ENCODE measurements at places on chromosomes 11 and 22.

- no peak for DNase-seq
- H3K4me3 ChIP-seq: no peak overlapping the region
- H3K4me1 ChIP-seq: no peaks in the 10 kb centered on the region
- H3K27me3 ChIP-seq: no peaks in the 10 kb centered on the region
- no peaks in the 10 kb centered on the region for H3K36me3 ChIP-seq
- H3K27ac ChIP-seq: no peak overlapping the region
Observed at GRCh38 chr11:57764972-57765371, 3.4 kb downstream of the CTNND1 start.

DNA sequence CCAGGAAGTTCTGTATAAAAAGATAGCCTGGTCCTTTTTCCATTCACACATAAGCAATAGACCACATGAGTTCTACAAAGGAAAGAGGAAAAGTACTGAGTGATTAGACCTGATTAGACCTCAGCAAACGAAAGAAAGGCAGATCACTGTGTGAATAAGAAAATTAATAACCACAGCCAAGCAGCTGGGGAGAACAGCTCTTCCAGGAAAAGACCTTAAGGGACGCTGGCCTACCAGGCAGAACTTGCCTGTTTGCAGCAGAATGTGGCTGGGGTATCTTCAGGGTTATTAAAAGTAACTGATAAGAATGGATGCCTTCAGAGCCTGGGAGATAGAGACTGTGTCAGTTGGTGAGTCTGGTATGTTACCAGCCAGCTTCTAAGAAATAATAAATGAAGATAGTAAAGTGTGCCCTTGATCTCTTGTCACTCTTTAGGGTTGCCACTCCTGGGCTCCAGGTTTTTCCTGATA lies 172.9 kb downstream of the DBX1 start:
- no peaks in the 10 kb centered on the region for H3K27me3 ChIP-seq
- no peaks in the 10 kb centered on the region for H3K36me3 ChIP-seq
- H3K27ac ChIP-seq: no peak overlapping the region

DNA sequence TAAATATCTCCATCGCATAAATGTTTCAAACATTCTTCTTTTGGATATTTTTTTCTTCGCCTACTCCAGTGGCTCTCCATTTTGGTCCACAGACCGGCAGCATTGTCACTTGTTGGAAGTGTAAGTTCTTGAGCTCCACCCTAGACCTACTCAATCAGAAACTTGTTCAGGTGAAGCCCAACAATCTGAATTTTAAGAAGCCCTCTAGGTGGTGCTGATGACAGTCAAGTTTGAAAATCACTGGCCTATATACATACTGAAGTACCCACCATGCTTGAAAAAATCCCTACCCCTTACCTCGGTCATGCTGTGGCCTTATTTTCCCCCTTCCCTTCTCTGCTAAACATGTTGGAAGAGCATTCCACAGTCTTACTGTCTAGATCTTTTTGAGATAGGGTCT lies 10.2 kb upstream of the ACAT1 start:
- DNase-seq: no peak
- no peaks in the 10 kb centered on the region for H3K27me3 ChIP-seq
- no peaks in the 10 kb centered on the region for H3K4me1 ChIP-seq
- no peaks in the 10 kb centered on the region for H3K36me3 ChIP-seq

DNA sequence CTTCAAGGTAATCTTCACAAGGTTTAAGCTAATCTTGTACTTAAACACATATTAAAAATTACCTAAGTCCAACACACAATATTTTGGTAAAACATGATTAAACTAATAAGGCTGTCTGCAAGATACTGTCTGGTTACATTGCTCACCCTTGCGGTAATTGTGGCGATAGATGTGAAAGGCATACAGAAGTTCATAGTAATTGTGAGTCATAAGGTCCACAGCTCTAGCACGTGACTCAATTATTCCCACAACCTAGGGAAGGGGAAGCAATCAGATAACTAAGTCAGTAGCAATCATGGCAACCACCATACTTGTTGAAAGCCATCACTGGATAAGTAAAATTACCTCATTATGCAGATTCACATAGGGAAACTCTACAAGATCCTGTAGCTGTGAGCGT lies 30.5 kb upstream of the FNBP4 start:
- no peak overlapping the region for H3K27ac ChIP-seq
- no peaks in the 10 kb centered on the region for H3K4me1 ChIP-seq
- no peak for DNase-seq
- no peak overlapping the region for H3K4me3 ChIP-seq

DNA sequence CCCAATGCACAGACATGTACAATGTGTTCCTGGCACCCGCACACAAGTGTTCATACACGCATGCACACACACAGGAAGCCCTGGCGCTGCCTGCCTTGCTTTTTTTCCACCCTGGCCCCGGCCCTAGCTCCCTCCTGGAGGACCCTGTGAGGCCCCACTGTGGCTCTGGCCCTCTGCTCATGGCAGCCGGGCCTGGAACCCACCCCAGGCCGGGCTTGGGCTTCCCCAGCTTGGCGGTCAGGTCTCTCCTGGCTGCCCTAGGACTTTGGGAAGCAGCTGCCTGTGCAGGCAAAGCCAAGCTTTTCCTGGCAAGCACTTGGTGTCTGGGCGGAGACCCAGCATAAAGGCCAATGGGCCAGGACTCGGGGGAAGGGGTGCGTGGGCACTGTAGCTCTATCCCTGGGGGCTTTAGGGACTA lies 30.5 kb downstream of the CD82 start:
- peak overlapping the region; percentile 83 for H3K27ac ChIP-seq
- DNase-seq: no peak
- H3K36me3 ChIP-seq: no peaks in the 10 kb centered on the region
- no peak overlapping the region for H3K4me3 ChIP-seq
- peaks cover 96% of the 10 kb centered on the region for H3K4me1 ChIP-seq

DNA sequence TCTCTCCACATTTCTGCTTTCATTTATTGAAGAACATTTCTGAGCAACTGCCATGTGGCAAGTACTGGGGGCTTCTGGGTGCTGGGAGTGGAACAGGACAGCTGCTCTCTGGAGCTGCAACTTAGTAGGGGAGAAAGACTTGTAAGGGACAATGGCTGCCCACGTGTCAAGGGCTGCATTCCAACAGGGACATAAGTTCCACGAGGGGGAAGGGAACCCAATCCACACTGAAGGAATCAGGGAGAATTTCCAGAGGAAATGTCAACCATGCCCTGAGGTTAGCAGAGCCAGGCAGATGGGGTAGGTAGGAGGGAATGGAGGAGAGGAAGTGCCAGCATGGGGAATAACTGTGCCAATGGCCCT lies 1.7 kb downstream of the MAPK8IP2 start:
- H3K4me3 ChIP-seq: no peak overlapping the region
- H3K27ac ChIP-seq: no peak overlapping the region
- peaks cover 7% of the 10 kb centered on the region for H3K27me3 ChIP-seq
- no peak for DNase-seq

DNA sequence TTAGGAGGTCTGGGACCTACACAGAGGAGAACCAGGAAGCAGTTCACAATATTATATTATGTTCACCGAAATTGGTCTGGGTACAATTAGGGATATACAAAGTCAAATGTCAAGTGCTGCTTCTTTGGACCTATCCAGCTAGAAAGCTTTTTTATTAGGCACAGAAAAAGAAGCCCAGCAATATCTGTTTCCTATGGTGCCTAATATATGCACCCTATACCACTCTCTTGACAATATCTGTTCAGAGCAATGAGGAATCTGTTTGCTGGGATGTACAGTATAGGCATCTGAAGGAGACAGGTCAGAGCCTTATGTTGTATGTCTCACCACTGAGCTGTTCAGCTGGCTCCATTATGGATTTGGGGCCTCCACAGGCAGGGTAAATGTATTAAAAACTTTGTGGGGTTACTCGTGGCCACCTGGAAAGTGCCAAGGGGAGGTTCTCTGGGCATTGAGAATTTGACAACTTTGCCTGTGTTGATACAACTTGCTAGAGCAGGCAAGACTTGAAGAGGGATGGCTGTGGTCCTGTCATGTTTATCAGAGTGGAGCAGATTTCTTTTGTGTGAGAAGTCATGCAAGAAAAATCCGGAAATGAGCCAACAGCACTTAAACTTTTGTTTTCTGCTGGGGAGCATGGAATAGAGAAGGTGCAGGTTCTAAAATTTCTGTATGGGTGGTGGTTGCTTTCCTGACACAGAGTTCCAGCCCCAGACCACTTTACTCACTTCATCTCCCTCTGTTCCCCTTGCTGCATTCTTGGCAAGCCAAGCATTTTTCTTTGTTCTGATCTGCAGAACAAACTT lies 10.1 kb downstream of the STIM1 start:
- H3K36me3 ChIP-seq: no peaks in the 10 kb centered on the region
- H3K4me3 ChIP-seq: no peak overlapping the region
- no peaks in the 10 kb centered on the region for H3K27me3 ChIP-seq

DNA sequence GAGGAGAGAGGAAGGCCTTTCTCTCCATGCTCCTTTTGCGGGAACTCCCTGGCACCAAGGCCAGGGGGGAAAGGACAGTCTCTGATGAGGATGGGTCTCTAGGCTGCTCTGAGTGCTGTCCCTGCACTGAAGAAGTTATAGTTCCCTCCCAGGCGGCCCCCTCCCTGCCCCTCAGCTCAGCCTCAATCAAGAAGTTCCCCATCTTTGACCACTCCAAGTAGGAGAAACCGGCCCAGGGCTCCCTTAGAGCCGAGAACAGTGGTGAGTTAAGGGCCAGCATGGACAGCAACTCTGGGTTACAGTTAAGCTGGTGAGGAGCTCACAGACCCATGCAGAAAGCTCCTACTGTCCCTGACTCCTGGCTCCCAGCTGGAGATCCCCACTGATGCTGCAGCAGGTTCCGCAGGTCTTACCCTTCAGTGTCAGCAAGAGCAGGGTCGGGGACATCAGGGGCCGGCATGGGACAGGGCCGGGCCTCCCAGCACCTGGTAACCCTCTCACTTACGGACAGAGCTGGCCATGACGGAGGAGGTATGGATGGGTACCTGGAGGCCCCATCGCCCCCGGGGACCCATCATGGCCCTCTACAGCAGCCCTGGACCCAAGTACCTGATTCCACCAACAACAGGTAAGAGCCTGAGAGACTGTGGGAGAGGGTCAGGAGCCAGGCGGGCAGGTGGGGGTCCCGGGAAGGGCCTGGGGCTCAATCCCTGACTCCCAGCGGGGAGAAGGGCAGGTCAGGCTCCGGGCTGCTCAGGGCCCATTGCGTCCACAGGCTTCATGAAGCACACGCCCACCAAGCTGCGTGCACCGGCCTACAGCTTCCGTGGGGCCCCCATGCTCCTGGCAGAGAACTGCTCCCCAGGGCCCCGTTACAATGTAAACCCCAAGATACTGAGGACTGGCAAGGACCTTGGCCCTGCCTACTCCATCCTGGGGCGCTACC lies 4.2 kb downstream of the SCGB1C1 start:
- no peaks in the 10 kb centered on the region for H3K27me3 ChIP-seq
- no peak overlapping the region for H3K4me3 ChIP-seq
- H3K27ac ChIP-seq: no peak overlapping the region
- no peaks in the 10 kb centered on the region for H3K36me3 ChIP-seq
- H3K4me1 ChIP-seq: peaks cover 11% of the 10 kb centered on the region
- DNase-seq: no peak

GRCh38 chr11:88683024-88683423 lies 345.5 kb upstream of the CTSC start:
- H3K4me1 ChIP-seq: no peaks in the 10 kb centered on the region
- H3K4me3 ChIP-seq: no peak overlapping the region
- H3K36me3 ChIP-seq: no peaks in the 10 kb centered on the region
- no peaks in the 10 kb centered on the region for H3K27me3 ChIP-seq
- H3K27ac ChIP-seq: no peak overlapping the region

DNA sequence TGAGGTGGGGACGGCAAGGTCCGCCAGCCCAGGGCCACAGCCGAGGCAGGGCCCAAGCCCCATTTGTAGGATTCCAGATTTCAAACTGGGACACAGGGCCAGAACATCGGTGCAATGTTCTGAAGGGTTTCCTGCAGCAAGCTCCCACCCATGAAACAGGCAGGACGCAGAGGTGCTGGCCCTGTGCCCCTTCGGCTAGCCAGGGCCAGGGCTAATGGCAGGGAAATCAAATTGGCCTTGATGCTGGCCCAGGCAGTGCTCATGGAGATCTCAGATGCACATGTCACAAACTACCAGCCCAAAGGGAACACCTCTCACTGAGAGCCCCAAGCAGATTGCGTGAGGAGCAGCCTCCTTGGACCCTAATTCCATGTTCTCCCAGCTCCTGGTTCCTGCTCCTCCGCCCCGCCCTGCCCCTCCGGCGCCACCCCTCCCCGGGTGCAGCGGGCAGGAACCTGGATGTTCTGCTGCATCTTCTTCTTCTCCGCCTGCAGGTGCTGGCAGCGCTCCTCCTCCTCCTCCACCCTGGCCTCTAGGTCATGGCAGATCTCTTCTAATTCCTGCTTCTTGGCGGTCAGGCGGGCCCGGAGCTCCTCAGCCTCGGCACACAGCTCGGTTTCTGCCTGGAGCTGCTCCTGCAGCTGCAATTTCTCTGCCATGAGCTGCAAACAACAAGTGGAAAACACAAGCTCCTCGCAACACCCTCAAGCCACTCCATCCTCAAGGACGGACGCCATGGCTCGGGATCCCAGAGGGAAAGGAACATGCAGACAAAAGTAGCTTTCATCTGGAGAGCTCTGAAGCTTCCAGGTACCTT lies 47.7 kb downstream of the APOL1 start:
- H3K4me1 ChIP-seq: peaks cover 11% of the 10 kb centered on the region
- H3K27ac ChIP-seq: peak overlapping the region; percentile 8
- H3K4me3 ChIP-seq: no peak overlapping the region
- H3K36me3 ChIP-seq: peaks cover 99% of the 10 kb centered on the region

DNA sequence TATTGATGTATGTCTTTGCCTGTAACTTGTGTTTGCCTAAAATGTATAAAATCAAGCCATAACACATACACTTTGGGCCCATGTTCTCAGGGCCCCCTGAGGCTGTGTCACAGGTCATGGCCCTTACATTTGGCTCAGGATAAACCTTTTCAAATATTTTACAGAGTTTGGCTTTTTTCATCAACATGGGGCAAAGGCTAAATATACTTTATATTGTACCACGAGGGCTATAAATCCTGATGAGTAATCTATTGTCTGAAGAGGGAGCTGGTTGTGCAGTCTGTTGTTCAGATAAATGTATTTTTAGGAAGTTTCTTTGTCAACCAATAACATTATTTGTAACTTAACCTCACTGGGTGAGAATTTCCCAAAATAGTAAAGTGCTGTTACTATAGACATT lies 404.6 kb upstream of the DDI1 start:
- no peak overlapping the region for H3K4me3 ChIP-seq
- no peaks in the 10 kb centered on the region for H3K36me3 ChIP-seq
- no peaks in the 10 kb centered on the region for H3K27me3 ChIP-seq
- no peak for DNase-seq
- H3K4me1 ChIP-seq: no peaks in the 10 kb centered on the region

DNA sequence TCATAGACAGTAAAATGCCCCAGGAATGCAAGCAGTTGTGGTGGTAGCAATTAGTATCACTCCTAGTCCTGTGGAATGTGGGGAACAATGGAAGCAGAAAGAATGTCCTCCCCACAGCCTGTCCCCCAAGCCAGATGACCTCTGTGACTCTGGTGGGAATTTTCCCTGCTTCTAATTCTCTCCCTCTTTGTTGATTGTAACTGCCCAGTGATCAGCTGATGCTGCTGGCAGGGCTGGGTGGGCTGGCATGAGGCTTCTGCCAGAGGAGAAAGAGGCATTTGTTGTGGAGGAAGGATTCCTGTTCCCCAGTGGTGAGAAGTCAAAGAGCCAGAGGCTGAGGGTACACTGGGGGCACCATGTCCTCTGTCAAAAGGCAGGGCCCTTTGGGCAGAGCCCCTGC lies 116.7 kb upstream of the NCAM1 start:
- H3K27ac ChIP-seq: no peak overlapping the region
- H3K27me3 ChIP-seq: no peaks in the 10 kb centered on the region
- no peaks in the 10 kb centered on the region for H3K4me1 ChIP-seq
- no peaks in the 10 kb centered on the region for H3K36me3 ChIP-seq
- DNase-seq: no peak
- no peak overlapping the region for H3K4me3 ChIP-seq

- peak overlapping the region; percentile 85 for H3K27ac ChIP-seq
- peaks cover 28% of the 10 kb centered on the region for H3K4me1 ChIP-seq
- no peak overlapping the region for H3K4me3 ChIP-seq
- H3K27me3 ChIP-seq: no peaks in the 10 kb centered on the region
Observed at GRCh38 chr11:75813622-75814039, 1.4 kb upstream of the UVRAG start.
